ENCODE measurements at places on chromosomes 1 and 21.
A peak's percentile ranks its signal among the peaks of the same experiment; 100 is the strongest.

DNA sequence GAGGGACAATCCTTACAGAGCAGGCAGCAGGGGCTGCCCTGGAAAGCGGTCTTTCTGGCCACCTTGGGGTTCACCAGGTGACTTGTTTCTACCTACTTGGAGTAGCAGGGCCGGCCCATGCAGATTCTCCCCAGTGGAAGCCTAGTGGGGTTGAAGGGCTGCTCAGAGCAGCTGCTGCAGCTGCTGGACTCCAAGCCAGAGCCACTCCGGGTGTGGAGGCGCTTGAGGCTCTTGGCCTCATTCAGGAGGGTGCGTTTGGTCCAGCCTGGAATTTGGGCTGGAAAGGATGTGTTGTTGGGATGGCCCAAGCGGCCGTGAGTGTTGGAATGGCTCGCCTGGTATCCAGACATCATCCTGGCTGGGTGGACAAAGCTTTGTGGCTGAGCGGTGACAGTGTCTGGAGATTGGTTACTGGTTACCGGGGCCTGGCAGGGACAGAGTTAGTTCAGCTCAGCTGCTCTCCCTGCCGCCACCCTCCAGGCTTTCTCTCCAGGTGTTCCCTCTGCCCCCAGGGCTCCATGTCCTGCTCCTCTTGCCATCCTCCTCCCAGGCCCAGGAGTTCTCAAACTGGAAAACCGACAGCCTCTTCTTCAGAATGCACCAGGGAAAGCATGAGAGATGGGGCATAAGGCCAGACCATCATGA, 14.2 kb upstream of the HSPG2 start:
- no peak for DNase-seq

- DNase-seq = no peak
These were observed 716.1 kb upstream of the CXADR start for GRCh38 chr21:16796776-16797175.

DNA sequence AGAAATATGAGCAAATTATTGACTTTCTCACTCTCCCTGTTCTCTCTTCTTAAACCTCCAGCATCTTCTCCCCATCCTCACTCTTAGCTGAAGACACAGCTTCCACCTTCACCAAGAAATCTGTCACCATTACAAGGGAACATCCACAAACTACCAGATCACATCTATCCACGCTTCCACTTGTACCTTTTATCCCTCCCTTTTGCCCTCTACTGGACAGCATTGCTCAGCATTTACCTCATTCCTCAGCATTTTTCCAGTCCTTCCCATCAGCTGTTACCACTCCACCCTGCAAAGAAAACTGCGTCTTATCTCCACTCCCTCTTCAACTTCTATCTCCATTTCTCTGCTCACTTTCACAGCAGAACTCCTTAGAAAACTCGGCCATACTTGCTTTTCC, 42.6 kb downstream of the KCNJ6 start:
- no peak for DNase-seq

- peak; percentile 73 for DNase-seq
These were observed 729 bp downstream of the APP start for GRCh38 chr21:26169611-26170470.

- DNase-seq = no peak
These were observed 87.4 kb downstream of the OBSCN start for GRCh38 chr1:228295201-228295600.

- DNase-seq = no peak
These were observed 402.4 kb downstream of the KCNT2 start for GRCh38 chr1:196205882-196206281.

- no peak for DNase-seq
These were observed 189.5 kb downstream of the CLEC20A start for GRCh38 chr1:178307264-178307663.

DNA sequence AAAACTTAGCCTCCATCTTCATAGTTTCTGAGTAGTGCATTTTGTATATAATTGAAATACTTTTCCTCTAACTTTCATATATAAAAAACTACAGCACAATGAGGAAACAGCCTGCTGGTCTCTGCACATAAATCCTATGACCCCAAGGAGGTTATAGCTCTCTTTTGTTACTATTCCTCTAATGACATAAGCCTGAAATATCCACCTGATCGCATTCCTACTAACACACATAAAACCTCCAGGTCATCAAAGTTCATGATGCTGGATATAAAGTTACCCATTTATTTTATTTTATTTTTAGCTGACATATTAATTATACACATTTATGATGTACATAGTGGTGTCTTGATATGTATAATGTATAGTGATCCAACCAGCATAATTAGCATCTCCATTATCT, 1042.0 kb upstream of the B3GALT2 start:
- no peak for DNase-seq

GRCh38 chr1:157450106-157450505, 102.2 kb downstream of the FCRL5 start:
- DNase-seq = no peak

GRCh38 chr1:176820391-176821031, 344.0 kb downstream of the ASTN1 start:
- no peak for DNase-seq

- DNase-seq = no peak
These were observed 26.5 kb downstream of the IGFN1 start for GRCh38 chr1:201217146-201217545.

GRCh38 chr1:25572708-25573590, 29.5 kb downstream of the LDLRAP1 start:
- peak; percentile 47 for DNase-seq

DNA sequence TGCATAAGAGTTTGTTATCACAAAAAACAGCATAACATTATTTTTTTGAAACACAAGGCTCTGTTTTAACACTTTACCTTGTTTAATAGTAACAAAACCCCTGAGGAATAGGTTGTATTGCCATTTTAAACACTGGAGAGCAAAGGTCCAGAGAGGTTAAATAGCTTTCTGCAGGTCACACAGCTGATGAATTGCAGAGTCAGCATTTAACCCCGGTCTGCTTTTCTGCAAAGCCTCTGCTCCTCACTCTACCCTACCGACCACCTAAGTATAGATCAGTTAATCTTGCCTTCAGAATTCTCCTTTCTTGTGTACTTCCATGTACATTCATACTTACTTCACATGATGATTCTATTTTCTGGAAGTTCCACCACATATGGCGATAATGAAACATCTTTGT, 42.0 kb downstream of the KCNJ15 start:
- no peak for DNase-seq

DNA sequence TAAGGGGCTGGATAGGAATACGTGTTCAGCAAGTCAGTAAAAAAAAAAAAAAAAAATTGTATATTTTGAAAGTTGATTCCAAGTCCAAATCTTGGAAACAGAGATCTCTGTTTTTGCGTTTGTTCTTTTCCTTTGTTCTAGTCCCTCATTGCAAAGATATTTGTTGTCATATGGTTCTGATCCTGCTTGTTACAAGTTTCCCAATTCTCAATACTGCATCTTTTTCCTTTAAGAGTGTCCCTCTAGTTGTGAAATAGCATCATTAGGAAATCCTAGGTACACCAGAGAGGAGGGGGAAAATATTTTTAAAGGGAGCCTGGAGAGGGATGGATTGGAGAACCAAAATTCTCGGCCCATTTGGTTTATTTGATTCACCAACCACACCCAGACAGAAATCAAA, 152.2 kb upstream of the C1orf105 start:
- no peak for DNase-seq

DNA sequence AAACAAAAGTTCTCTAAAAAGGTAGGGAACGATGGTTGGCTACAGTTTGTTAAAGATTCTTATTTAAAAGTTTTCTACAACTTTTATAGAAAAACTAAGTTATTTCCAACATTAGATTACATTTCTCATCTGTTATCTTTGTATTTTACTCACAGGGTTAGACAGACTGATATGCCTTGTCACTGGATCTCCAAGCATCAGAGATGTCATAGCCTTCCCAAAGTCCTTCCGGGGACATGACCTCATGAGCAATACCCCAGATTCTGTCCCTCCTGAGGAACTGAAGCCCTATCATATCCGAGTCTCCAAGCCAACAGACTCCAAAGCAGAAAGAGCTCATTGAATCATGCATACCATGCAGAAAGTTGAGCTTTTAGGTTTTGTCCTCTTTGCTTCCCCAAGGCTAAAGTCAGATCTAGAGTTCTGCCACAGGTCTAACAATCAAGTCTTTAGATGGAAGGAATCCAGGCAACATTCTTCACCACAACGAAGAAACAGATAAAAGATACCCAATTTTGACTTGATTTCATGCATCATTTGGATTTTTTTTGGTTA, 10.3 kb downstream of the GAS5 start:
- DNase-seq = no peak

GRCh38 chr1:8351693-8352470, 34.0 kb downstream of the SLC45A1 start:
- DNase-seq = no peak

DNA sequence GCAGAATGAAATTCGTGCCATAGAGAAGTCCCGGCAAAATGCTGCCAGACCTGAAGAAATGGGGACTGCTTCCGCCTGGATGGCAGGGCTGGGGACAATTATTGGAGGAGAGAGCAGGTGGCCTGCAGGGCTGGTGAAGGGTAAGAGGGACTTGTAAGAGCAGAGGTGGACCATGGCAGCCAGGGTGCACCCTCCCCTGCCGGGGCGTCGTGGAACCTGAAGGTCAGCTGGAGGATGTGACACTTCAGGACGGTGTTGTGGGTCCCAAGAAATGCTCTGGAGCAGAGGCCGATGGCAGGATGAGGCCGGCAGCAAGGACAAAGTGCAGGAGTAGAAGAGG, 40.3 kb downstream of the RIPK4 start:
- DNase-seq = no peak

DNA sequence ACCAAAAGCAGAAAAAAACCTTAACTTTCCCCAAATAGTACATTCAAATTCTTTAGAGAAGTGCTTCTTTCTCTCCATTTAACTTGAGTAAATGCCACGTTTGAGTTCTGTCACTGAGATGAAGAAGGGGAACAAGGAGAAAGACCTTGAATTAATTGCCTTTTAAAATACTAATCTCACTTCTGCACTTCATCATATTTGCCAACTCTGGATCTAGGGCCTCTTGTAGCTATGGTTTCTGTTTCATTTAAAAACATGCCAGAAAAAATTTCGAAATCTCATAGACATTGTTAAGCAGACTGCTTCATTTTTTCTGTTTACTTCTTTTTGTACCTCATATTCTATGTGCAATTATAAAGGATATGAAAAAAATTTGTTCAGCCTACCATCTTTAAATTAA, 24.6 kb downstream of the MIXL1 start:
- DNase-seq = no peak

DNA sequence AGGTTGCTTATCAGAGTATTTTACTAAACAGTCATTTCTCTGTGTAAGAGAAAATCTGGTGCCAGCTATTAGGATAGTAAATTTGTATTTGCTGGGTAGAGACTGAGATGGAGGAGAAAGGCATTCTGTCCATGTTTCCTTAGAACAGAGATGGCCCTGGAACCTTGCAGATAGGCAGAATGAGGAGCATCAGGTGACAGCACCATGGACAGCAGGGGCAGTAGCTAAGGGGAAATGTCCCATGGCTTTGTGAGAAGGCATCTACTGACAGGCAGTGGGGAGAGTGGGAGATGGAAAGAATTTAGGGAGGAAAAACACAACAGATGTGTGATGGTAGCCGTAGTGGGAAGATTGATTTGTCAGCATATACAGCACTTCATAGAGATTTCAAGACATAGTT, 105.0 kb downstream of the PRRX1 start:
- no peak for DNase-seq

GRCh38 chr1:26297057-26297790, 9.2 kb downstream of the UBXN11 start:
- DNase-seq = no peak

DNA sequence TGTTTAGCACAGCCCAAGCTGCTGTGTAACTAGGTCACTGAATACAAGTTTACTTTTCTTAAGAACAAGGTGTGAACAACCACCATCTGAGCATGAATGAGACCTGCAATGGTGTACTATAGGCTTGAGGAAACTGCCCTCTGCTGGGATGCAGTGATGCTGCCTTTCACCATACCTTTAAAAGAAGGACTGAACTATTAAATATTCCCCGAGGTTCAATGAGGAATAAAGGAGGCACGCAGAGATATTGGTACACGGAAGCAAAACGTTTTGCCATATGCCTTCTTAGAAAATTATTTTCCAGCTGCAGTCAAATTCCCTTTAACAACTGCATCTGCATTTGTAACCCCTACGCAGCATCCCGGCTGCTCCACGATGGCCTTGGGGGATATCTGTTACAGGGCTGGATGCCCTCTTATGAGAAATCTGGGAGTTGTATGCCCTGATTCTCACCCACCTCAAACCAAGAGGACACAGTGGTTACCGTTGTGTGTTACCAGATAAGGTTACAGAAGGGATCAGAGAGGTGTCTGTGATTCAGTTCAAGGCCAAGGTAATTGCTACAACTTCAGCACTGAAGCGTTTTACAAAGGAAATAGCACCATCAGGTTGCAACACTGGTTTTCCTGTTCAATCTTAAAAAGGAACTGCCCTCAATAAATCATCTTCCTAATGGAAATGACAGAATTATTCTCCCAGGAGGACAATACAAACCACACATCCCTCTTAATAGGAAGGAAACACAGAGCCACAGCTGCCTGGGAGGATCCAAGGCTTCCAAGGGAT, 470.5 kb downstream of the LTN1 start:
- DNase-seq = peak; percentile 56

DNA sequence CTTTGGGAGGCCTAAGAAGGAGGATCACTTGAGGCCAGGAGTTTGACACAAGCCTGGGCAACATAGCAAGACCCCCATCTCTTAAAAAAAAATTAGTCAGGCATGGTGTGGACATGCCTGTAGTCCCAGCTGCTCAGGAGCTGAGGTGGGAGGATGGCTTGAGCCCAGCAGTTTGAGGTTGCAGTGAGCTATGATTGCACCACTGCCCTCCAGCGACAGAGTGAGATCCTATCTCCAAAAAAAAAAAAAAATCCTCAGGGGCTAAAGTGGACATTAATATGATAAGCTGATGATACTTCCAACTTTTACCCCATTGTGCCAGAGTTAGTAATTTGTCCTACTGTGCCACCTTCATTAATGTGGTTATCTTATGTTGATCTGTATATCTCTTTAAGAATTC, 327.8 kb upstream of the FMN2 start:
- DNase-seq = no peak

GRCh38 chr1:89605692-89606091, 27.2 kb upstream of the LRRC8C start:
- DNase-seq = peak; percentile 77

- DNase-seq = no peak
These were observed 1.3 kb upstream of the ATP1A1 start for GRCh38 chr1:116371752-116372151.

GRCh38 chr1:199178646-199179045, 539.8 kb downstream of the PTPRC start:
- DNase-seq = no peak

- DNase-seq = no peak
These were observed 3.1 kb upstream of the CD2 start for GRCh38 chr1:116751146-116751545.

DNA sequence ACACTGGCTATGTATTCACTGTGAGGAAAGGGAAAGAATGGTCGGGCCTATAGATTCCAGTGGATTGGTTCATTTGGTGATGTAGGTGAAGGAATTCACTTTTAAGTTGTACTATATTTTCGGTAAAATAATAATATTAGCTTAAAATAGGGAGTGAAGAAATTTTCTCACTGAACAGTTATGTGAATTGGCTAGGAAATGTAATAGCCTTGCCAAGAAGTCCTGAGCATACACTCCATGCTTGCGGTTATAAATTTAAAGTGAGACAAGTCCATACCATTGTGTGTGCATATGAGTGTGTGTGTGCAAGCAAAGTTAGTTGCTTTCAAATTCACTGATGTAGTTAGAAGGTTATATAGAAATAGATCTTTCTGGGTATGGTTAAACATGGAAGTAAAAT, 1651.0 kb downstream of the NCAM2 start:
- no peak for DNase-seq

- DNase-seq = no peak
These were observed 14.8 kb downstream of the ARHGEF16 start for GRCh38 chr1:3469104-3469848.

- DNase-seq = peak; percentile 77
These were observed 95.5 kb downstream of the ZFYVE9 start for GRCh38 chr1:52237430-52237829.

Measured in astrocyte of the spinal cord (primary cell).